Kasumi-1 (cell line): ENCODE measurements at places on chromosomes 6 and 20.

DNA sequence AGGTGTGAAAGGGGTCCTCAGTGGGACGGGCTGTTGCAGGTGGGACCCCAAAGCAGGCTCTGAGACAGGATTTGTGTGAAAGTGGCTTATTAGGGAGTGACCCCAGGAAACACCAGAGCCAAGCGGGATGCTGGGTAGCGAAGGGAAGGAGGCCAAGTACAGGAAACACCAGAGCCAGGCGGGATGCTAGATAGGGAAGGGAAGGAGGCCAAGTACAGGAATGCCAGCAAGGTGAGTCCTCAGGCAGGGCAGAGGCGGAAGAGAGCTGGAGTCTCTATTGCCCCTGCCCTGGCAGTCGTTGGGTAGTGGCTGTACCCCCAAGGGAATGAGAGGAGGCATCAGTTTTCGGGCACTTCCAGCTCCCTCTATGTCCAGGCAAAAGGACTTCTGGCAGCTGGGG lies 30.5 kb upstream of the TGM2 start:
- DNase-seq, result no peak

- no peak for DNase-seq
Measured at GRCh38 chr20:59818911-59819310, 114.5 kb downstream of the SYCP2 start.

- no peak for DNase-seq
Measured at GRCh38 chr6:151665329-151665728, 142.2 kb upstream of the ESR1 start.

GRCh38 chr6:15586503-15586902 lies 76.3 kb downstream of the DTNBP1 start:
- DNase-seq, result no peak

DNA sequence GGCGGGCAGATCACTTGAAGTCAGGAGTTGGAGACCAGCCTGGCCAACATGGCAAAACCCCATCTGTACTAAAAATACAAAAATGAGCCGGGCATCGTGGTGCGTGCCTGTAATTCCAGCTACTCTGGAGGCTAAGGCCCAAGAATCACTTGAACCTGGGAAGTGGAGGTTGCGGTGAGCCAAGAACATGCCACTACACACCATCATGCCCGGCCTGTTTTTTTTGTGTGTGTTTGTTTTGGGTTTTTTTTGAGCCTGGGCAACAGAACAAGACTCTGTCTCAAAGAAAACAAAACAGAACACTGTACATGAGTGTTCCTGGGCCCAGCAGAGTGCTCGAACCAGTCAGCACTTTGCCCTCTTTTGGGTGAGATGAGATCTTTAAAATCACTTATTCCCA lies 159.1 kb downstream of the MTHFD1L start:
- DNase-seq, result no peak

DNA sequence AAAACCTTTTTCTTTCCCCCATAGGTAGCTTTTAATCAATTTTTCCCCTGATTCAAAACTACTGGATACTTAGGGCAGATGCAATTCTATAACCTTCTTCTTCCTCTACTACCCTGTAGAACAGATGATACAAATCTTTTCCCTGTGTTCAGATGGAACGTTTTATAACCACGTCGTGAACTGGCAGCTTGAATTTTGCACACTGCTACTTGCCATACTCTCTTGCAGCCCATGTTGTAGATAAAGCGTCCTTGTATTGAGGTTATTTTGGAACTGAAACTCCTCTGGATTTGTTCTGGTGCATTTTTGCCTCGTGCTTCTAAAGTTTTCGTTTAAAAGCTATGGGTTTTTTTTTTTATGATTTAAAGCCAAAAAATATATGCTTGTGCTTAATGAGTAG lies 440.2 kb downstream of the RFPL4B start:
- DNase-seq, result no peak

GRCh38 chr6:148780918-148781436 lies 34.1 kb downstream of the UST start:
- DNase-seq, result no peak

DNA sequence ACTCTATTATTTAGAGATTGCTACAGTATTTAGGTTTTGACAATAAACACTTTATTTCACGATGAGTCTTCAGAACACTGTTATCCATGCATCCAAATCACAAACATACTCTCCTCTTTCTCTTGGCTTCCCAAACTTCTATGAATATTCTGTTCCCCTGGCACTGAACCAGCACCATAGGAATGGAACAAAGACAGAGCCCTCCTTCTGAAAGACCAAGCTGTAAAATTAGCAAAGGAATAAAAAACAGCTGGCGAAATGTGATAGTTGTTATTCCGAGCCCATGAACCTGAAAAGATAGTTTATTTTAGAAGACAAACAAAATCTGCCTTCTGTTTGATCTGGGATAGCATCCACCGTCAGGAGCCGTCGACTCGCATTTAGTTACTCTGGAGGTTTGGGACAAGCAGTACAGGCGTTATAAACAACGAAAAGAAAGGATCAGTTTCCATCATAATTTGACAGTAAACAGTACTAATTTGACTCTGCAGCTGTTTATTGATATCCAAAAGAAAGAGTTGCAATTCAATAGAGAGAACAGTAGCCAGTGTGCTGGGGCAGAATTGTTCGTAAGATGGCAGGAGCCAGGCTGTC lies 161.4 kb downstream of the CLIC5 start:
- DNase-seq, result no peak

DNA sequence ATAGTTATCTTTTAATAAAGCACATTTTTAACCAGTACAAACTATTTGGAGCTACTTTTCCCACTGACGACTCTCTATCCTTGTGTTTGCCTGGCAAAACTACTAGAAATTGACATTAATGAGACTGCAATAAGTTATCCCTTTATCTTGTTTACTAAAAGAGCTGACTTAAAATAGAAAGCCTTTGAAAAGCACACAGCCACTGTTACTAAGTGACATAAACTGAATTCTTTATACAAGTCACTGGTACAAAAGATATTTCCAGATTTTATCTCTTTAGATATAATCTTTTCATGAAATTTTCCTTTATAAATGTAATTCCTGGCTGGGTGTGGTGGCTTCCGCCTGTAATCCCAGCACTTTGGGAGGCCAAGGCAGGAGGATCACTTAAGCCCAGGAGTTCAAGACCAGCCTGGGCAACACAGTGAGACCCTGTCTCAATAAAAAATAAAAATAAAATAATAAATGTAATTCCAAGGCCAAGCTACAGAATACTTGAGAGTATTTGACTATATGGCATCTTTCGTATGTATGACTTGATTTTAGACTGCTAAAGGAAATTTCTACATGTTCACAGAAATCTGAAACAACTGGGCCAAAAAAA lies 9.5 kb downstream of the MBOAT1 start:
- DNase-seq, result no peak

GRCh38 chr6:90107771-90108282 lies 188.8 kb downstream of the BACH2 start:
- DNase-seq, result no peak

GRCh38 chr6:153087436-153087835 lies 43.6 kb downstream of the RGS17 start:
- no peak for DNase-seq

- no peak for DNase-seq
Measured at GRCh38 chr20:17859002-17859615, 109.5 kb downstream of the SNX5 start.

DNA sequence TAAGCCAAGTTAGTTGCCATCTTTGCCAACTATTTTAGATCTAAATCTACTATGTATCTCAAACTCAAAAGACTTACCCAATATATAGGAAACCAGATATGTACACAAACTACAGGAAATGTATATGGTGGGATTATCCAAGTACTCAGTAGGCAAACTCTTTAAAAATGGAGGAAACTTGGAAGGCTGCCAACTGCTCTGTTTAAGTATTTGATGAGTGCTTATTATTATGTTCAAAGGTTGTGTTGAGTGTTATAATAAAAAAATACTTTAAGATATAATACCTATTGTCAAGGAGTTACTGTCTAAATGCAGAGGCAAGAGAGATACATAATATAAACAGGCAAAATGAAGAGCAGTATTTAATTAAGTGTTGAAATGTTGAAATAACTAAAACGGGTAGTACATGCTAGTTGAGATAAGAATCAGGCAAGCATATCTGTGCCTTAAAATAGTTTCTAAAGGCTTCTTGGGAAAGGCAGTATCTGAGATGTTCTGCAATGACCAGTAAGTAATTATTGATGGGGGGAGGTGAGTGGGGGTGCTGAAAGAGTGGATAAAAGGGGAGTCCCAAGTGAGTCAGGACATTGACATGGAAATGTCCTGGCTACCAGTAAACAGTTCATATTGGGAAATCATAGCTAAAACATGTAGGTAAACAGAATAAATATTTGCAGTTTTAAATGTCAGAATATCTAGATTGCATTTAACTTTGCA lies 6.5 kb upstream of the DST start:
- no peak for DNase-seq

DNA sequence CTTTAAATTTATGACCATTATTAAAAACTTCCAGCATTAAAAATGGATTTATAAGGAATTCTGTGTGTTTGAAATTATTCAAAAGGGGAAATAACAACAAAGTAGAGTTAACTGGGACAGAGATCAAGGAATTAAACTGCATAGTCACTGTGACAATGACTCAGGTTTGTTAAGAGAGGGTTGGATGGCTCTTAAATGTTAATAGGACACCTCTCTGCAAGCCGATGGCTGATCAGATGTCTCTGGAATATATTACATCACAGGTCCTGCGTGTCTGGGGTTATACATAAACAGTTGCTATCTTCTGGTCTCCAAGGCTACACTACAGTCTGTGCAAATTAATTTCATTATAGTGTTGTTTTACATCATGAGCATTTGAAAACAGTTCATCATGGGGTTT lies 574.3 kb downstream of the COL12A1 start:
- no peak for DNase-seq

- no peak for DNase-seq
Measured at GRCh38 chr6:142712231-142712630, 232.7 kb downstream of the HIVEP2 start.

DNA sequence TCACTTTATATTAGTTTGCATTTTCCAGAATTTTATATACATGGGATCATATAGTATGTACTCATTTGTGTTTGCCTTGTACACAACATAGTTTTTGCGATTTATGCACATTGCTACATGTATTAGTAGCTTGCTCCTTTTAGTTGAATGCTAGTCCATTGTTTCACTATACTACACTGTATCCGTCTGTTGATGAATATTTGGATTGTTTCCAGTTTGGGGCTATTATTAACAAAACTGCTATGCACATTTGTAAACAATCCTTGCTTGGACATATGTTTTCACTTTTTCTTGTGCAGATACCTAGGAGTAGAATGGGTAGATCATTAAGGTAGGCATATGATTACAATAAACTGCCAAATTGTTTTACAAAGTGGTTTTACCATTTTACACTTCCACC lies 3.9 kb upstream of the LRRC1 start:
- no peak for DNase-seq

DNA sequence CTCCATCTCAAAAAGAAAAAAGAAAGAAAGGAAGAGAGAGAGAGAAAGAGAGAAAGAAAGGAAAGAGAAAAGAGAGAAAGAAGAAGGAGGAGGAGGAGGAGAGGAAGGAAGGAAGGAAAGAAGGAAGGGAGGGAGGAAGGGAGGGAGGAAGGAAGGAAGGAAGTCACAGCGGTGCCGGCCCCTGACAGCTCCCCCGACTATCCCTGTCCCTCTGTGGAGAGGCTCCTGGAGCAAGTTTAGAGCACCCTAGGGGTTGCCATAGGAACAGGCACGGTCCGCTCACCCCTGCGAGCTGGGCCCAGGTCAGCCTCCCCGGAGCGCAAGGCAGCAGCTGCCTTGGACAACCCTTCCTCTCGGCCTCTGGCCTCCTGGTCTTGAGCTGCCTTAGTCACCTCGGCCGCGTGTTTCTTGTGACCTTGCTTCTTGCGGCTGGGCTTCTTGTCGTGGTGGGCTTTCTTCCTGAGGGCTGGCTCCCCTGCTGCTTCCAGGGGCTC lies 6.8 kb downstream of the BNIP5 start:
- DNase-seq, result no peak

- DNase-seq, result no peak
Measured at GRCh38 chr6:56242346-56242745, 5.0 kb downstream of the COL21A1 start.

GRCh38 chr20:14721926-14722452 lies 384.6 kb upstream of the FLRT3 start:
- DNase-seq, result no peak

GRCh38 chr6:160160450-160160849 lies 38.8 kb downstream of the SLC22A1 start:
- no peak for DNase-seq

- no peak for DNase-seq
Measured at GRCh38 chr20:14341801-14342200, 4.4 kb upstream of the FLRT3 start.

- DNase-seq, result no peak
Measured at GRCh38 chr6:113997116-113997515, 26.2 kb upstream of the HDAC2 start.

GRCh38 chr6:50602292-50602691 lies 111.0 kb upstream of the TFAP2D start:
- DNase-seq, result peak; percentile 61

DNA sequence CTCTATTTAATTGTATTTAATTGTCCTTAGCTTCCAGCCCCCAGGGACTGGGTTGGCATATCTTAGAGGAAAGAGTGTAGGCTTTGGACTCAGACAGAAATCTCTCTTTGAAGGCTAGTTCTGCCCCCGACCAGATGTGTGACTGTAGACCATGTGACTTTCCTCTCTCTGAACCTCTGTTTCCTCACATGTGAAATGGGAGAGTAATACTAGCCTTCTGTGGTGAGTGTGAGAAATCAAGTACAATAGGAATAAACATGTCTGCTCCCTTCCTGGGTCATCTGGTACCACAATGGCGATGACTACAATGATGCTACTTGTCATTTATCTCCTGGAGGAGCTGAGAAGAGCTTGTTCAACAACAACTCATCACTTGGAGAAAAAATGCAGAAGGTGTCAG lies 179.9 kb downstream of the LRFN2 start:
- no peak for DNase-seq

- DNase-seq, result no peak
Measured at GRCh38 chr6:52216932-52217575, 27.2 kb downstream of the IL17F start.

DNA sequence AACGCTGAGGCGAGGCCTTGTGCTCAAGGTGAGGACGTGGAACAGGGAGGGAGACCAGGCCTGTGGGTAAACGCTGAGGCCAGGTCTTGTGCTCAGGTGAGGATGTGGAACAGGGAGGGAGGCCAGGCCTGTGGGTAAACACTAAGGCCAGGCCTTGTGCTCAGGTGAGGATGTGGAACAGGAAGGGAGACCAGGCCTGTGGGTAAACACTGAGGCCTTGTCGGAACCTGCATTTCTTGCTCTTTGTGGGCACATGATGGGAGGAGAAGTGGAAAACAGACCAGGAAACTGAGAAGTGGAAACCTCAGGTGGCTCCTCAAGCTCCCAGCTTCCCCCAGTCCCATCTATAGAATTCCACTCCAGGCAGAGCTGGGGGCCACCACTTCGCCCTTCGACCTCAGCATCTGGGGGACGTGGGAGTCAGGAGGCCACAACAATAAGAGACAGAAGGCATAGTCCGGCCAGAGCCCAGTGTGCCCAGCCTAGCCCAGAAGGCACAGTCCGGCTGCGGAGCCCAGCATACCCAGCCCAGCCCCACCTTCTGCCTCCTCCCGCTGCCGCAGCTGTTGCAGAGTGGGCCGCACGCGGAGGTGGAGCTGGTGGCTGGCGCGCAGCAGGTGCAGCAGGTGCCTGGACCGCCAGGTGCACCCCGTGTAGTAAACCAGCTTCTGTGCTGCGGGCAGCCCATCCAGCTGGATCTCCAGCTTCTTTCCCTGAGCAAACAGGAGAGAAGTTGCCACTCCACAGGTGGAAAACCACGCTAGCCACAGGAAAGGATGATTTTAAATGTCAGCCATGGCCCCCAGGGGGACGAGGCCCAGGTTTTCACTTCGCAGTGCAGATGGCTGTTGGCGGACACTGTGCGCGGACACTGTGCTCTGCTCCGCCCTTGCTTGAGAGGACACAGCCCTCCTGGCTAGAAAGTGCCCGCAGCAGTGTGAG lies 17.5 kb downstream of the FRMD1 start:
- no peak for DNase-seq
